ENCODE measurements at places on chromosomes 1 and 21. TPM values are rescaled to one million over a fixed set of nuclear protein-coding genes. Genes with fewer than 3 reads are reported as not detected.

PPM1J gene
- total RNA-seq, result 4.6 TPM

RIMS3 gene
- total RNA-seq, result 0.33 TPM

SMCP gene
- total RNA-seq, result not detected

MAP3K6 gene
- total RNA-seq, result 16.5 TPM

ATP1A1 gene
- total RNA-seq, result 154 TPM
